Gastrocnemius medialis (tissue), 4 donors: ENCODE measurements at places on chromosomes 7 and 10. TPM values are rescaled to one million over a fixed set of nuclear protein-coding genes. Genes with fewer than 3 reads are reported as not detected.

- DNase-seq = no peak
These were observed 258.8 kb downstream of the AHR start for GRCh38 chr7:17557251-17557671.

DNA sequence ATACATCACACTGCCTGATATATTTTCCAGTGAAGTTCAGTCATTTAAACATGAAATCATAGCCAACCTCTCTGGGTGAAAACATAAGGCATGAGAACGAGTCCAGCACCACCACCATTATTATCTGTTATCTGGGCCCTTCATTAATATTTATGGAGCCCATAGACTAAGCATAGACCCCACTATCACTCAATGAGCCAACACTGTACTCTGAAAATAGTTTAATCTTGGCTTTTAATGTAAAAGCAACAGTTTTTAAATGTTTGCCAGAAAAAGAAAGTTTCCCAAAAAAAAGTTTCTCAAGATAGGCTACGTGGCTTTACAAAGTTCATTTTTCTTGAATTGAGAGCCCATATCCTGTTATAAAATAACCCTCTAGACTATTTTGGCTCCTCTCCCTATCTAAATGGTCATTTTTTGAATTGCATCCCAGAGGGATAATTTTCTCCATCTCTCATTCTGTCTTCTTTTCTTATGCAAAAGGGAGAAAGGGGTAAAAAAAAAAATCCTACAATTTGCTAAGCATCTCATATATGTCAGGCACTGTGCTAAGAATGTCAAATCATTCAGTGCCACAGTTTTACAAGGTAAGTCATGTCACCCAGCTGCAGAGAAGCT lies 66.1 kb downstream of the FZD1 start:
- no peak for DNase-seq

- DNase-seq = peak; percentile 27
These were observed 95.9 kb downstream of the CUX1 start for GRCh38 chr7:101913247-101913721.

DNA sequence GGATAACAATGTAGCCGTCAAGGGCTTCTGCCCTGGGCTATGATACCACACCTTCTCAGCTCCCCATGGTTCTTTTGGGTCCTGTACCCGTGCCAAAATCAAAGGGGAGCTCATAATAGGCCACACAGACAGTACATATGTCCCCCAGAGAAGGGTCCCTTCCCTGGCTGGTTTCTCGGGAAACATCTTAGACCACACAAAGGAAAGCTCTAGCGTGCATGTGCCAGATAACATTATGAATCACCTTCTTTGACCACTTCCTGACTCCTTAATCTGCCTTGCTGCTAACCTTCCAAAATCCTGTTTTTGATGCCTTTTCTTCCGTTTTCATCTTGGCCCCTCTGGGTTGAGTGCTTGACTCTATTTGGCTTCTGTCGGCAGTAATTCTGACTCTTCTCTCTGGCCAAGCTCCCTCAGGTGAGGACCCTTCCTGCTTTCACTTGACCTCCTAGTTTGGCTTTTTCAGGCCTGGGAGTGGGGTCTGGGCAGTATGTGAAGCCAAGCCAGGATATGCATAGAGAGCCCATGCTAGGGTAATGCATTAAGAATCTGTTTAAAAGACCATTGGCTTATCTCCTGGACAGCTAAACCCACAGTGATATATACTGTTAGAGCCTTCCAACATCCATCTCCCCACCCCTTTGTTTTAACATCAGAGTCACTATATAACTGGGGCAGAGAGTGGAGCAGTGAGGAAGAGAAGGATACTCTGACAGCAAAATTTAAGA lies 84.8 kb downstream of the ANLN start:
- no peak for DNase-seq

DNA sequence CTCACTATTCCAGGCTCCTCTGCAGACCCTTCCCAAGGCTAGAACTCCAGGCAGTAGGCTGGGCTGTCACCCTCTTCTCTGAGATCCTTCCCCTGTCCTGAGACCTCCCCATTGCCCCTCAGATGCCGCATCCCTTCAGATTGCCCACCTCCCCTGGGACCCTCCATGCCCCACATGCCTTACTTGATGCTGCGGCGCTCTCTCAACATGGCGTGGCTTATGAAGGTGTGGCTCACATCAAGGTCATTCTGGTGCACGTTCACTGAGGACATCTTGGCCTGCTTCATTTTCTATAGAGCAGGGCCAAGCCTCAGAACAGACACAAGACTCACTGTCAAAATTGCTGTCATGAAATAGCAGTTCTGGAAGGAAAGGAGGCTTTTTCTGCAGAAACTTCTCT lies 34.7 kb upstream of the ZNF716 start:
- no peak for DNase-seq

GRCh38 chr7:27161214-27161720 lies 4.1 kb downstream of the HOXA9 start:
- peak; percentile 28 for DNase-seq

- DNase-seq = no peak
These were observed 51.2 kb upstream of the KMT2E start for GRCh38 chr7:104962781-104963180.

DNA sequence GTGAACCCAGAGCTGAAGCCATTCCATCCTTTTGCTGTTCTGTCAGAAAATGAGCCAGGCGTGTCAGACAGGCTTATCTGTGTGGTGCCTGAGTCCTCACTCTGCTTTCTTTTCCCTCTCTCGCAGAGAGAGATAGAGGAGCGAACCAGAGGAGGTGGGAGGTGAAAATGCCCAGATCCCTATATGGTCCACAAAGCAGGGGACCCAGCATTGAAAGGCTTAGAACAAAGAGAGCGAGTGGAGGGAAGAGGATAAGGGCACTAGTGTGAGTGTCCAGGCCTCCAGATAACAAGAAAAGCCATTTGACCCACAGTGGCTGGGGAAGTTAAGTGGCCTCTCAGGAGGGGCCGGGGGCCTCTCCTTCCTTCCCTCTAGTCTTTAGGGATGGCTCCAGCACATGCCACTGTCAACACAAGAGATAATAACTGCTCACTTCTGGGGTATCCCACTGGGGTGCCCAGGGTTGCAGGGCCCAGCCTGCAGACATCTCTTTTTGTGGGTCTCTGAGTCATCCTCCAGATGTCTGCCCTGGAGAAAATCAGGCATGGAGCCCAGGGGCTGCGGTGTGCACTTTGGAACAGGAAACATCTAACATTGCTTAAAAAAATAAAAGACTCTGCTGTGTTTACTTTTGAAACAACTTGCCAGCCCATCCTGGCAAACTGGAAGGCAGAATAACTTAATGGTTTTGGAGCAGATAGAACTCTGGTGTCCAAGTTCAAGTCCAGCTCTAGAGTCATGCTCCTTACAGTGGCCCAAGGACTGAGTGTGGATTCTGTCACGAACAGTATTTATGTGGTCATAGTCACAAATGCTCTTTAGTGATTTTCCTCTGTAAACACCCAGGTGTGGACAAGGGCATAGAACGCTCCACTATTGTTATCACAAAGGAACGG lies 189.5 kb downstream of the CXCL12 start:
- DNase-seq = peak; percentile 66

DNA sequence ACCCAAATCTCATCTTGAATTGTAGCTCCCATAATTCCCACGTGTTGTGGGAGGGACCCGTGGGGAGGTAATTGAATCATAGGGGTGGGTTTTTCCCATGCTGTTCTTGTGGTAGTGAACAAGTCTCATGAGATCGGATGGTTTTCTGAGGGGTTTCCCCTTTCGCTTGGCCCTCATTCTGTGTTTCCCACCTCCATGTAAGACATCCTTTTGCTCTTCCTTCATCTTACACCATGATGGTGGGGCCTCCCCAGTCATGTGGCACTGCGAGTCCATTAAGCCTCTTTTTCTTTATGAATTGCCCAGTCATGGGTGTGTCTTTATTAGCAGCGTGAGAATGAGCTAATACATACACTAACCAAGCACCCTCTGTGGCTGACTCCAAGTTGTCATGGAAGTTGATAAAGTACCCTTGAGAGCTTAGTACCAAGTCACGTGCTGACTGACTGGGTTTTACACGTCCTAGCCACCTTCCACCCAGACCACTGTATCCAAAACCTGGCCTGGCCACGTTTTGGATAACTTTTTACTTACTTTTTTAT lies 614.4 kb downstream of the SDK1 start:
- no peak for DNase-seq

DNA sequence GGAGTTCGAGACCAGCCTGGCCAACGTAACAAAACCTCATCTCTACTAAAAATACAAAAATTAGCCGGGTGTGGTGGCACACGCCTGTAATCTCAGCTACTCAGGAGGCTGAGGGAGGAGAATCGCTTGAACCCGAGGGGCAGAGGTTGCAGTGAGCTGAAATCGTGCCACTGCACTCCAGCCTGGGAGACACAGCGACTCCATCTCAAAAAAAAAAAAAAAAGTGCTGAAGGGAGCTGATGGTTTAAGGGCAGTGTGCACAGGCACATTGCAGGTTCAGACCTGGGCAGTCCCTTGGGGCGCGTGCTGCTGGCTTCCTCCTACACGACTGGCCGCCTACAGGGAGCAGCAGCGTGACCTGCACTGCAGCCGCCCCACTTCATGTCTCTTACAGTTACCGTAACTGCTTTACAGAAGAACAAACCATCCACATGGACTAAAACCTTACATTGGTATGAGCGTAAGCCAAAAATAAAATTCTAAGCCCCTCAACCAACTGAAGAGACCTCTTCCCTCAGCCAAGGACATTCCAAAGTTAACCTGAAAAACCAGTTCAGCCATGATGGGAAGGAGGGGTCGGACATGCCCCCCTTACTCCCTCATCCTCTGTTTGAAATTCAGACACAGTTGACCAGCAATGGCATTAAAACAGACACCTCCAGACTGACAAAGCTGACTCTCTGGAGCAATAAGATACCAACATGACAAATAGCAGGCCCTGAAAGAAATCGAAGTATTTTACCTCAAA lies 262.2 kb downstream of the ZMYND11 start:
- DNase-seq = no peak

DNA sequence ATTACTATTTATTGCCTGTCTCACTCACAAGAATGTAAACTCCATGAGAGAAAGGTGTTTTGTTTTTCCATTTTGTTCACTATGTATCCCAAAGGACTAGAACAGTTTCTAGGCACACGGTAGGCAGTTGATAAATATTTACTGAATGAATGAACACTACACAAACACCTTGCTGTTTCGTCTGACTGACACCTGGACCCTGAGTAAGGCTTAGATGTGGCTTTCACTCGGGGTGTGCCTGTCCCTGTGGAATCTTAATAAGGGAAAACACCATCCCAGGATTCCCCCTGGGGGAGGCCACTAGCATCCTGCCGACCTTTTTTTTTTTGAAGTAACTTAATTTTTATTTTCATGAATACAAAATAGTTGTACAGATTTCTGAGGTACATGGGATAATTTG lies 66.6 kb upstream of the STEAP1B start:
- no peak for DNase-seq

DNA sequence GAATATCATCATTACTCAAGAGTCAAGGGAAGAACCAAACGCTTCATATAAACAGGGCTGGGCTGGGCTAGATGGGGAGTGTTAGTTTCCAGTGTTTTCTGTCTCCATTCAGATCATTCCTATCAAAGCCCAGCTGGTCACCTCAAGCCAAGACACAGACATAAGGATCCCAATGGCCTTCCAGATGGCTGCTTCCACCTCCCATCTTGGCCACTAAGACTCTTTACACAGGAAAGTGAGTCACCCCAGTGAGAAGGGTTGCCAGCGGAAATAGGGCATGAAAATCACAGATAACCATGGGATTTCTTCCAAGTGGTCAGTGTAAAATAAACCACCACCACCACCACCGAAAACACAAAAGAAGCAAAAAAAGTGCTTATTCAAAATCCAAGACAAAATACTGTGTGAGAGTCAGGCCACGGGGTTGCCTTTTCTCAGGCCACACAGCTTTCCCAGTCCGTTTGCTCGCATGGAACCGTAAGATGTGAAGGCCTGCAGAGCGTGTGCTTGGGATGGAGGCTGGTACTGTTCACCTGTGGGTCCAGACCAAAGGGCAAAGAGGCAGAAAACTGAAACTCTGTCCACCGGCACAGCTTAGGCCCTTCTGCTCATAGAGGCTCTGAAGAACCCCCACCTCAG lies 5.6 kb downstream of the PRSS2 start:
- DNase-seq = no peak

DNA sequence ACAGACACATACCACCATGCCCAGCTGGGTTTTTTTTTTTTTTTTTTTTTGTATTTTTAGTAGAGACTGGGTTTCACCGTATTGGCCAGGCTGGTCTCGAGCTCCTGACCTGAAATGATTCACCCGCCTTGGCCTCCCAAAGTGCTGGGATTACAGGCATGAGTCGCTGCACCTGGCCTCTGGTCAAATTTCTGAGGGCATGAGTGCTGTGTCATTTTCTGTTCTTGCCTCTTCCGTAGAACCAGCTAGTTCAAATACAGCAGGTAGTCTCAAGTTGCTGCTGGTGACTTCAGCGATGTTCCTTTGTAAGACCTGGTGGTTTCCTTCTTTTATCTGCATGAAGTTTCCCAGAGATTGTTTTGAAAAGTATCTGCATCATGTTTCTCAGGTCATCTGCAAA lies 134.8 kb upstream of the SHH start:
- DNase-seq = no peak

- DNase-seq = no peak
These were observed 83.2 kb downstream of the CAMK1D start for GRCh38 chr10:12432402-12433189.

- DNase-seq = no peak
These were observed 383.9 kb downstream of the SORCS1 start for GRCh38 chr10:106780632-106781031.

The HERPUD2 gene
- 27.8 TPM for total RNA-seq

The ELMO1 gene
- 18.9 TPM for total RNA-seq

The SLC26A5 gene
- total RNA-seq = not detected

The SPDYE2 gene
- total RNA-seq = not detected

The HABP2 gene
- total RNA-seq = 0.26 TPM

The FAM25G gene
- total RNA-seq = not detected
